Activated CD4-positive, alpha-beta T cell treated with anti-CD3 and anti-CD28 coated beads for 24 hours (primary cell): ENCODE measurements at places on chromosomes 12 and 14.

GRCh38 chr12:3551386-3551785, 60.4 kb downstream of the PRMT8 start:
- DNase-seq: no peak

DNA sequence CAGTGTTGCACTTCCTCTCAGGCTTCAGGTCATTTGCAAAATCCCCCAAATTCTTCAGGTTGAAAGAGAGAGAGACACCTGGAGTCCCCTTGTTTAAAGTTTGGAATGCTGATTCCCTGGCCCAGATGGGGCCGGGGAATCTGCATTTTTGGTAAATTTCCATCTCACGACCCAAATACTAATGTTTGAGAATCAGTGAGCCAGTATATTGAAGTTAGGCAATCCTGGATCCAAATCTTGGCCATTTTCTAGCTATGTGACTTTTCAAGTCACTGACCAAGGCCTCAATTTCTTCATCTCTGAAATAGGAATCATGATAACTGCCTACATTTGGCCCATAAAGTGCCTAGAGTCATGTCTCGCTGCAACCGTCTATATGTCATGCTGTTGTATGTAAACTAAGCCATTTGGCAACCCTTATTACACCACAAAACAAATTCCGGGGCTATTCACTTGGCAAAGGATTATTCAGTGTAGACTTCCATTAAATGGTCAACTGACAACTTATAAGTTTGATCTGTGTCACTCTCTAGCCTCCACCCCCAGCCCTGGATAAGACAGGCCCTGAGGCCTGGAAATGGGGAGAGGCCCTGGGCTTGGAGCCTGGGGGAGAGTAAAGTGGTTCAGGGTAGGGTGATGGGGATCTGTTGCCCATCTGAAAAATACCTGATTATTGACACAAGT, 3.7 kb upstream of the ZFP36L1 start:
- no peak for DNase-seq

- DNase-seq: no peak
These were observed 99.0 kb downstream of the SAMD4A start for GRCh38 chr14:54665946-54666345.

DNA sequence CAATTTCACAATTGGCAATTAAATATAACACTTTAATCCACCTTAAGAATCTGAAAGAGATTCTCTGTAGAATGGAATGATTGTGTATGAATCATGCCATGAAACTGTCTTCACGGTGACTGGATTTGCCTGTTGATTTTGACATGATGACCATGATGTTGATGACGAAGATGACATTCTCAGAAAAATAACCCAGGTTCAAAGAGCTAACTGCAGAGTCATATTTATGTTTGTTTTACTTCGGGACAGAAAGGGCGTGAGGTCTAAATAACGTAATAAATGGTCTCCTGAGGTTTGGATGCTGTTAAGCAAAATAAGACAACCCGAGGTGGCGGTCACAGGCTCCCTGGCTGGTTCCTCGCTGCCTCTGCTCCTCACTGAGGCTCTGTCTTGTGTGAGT, 532.0 kb downstream of the TMEM121 start:
- no peak for DNase-seq

DNA sequence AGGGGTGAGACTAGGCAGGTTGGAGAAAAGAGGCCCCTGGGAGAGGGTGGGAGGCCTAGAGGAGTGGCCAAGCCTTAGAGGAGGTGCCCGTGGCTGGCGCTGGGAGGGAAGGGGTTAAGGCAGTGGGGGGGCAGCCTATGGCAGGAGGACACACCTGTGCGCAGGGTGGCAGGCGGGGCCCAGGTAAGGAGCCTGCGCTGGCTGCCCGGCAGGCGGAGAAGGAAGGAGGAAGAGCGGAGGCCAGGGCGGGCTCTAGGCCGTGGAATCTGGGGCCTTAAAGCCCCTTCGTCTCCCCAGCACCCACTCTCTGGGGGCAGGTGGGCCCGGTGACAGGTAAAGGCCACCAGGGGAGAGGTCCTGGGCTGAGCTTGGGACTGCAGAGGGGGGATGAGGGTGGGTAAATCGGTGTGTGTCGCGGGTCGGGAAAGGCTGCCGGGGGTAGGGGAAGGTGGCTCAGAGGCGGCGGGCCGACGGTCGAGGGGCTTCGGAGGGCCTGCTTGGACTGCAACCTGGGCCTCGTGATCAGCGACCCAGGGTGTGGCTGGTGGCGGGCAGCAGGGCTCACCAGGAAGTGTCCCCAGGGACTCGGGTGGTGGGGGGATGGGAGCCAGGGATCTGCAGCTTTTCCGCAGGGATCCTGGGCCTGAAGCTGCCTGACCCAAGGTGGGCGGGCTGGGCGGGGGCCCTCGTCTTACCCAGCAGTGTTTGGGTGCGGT, 7.3 kb downstream of the PHB2 start:
- DNase-seq: no peak

DNA sequence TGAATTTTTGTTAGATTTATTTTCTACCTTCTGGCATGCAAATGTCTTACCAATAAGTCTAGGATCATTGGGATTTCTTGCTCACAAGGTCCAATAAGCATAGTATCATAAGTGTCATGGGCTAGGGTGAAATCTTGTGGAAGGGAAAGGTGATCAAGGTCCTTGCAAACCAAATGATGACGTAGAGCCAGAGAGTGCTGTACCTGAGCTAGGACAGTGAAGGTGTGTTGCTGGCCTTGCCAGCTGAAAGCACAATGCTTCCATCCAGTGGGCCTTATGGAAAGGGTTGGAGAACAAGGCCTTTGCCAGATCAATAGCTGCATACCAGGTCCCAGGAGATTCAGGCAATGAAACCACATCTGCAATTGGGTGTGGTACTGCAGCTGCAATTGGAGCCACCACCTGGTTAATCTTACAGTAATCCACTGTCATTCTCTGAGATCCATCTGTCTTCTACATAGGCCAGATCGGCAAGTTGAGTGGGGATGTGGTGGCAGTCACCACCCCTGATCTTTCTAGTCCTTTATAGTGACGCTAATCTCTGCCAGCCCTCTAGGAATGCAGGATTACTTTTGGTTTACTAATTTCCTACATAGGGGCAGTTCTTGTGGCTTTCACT, 208.9 kb upstream of the MYL2 start:
- no peak for DNase-seq

GRCh38 chr12:102675672-102676071, 195.3 kb upstream of the IGF1 start:
- no peak for DNase-seq

DNA sequence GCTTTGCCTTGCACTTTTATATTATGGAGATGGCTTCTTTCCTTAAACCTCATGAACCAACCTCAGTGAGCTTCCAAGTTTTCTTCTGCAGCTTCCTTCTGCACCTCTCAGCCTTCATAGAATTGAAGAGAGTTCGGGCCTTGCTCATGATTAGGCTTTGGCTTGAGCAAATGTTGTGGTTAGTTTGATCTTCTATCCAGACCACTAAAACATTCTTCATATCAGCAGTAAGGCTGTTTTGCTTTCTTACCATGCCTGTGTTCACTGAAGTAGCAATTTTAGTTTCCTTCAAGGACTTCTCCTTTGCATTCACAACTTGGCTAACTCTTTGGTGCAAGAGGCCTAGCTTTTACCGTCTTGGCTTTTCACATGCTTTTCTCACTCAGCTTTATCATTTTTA, 125.4 kb downstream of the SNAPC1 start:
- DNase-seq: no peak

DNA sequence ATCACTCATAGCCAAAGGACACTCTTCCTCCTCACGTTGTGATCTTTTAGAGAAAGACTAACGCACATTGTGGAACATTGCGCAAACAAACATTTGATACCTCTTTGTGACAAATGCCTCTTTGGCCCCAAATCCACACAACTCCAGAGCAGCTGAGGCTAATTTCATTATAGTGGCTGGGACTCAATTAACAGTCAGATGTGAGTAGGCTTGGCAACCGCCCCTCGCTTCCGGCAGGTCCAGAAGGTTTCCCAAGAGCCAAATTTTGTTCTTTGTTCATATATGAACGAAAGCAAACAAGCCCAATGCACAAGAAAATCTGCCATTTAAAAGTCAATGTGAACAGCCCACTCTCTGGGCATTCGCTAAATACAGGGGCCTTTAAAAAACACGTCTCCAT, 273.9 kb downstream of the GLT1D1 start:
- no peak for DNase-seq
